ENCODE measurements at places on chromosomes 3 and 15.

- peak; percentile 61 for DNase-seq
These were observed 100.0 kb upstream of the IGF1R start for GRCh38 chr15:98548139-98548971.

- no peak for DNase-seq
These were observed 91.9 kb upstream of the PRR23C start for GRCh38 chr3:139136469-139137202.

DNA sequence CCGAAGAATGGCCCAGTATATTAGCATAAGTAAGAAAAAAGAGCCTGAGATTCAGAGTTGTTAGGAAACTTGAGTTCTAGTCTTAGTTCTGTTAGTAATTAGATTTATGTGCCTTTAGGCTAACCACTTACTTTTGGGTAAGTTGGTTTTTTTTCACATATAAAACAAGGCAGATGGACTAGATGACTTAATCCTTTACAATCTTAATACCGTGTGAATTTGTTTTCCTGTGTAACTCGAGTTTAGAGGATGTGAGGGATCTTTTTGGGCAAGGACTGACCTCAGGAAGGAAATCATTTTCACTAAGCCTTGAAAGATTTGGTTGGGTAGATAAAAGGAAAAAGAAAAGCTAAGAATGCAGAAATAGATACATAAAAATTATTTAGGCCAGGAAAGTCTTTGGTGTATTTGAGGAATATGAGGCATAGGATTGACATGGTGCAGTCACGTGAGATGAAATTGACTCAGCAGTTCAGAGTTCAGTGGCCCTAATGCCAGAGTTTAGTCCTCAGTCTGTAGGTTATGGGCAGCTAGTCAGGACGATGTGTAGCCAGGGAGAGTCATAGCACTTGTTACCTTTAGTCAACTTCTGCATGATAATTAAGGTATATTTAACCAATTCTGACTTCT lies 34.6 kb downstream of the PAK2 start:
- no peak for DNase-seq

DNA sequence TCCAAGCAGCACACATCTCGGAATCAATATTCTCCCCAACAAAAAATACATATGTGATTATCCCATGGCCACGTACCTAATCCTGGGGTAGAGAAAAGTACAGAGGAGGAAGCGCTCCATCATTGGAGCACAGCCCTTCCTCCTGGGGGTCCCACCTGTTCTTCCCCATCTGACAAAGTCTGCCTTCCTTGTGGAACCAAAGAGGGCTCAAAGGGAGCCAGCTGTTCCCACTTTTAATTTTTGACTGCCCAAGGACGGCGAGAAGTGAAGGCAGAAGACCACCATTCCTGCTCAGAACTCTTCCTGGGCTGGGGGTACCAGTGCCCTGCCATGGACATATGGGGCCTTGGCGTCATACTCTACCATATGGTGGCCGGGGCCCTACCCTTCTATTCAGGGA lies 14.1 kb upstream of the FANCD2 start:
- DNase-seq: no peak

GRCh38 chr3:177830411-177830849 lies 633.1 kb upstream of the TBL1XR1 start:
- no peak for DNase-seq

DNA sequence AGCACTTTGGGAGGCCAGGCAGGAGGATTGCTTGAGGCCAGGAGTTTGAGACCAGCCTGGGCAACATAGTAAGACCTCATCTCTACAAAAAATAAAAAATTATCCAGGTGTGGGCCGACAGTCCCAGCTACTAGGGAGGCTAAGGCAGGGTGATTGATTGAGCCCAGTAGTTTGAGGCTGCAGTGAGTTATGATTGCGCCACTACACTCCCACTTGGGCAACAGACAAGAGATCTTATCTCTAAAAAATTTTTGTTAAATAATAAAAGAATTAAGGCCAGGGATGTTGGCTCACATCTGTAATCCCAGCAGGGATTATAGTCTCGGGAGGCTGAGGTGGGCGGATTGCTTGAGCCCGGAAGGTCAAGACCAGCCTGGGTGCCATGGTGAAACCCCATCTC lies 25.8 kb upstream of the NFKBIZ start:
- DNase-seq: no peak

GRCh38 chr3:99760031-99760430 lies 57.6 kb upstream of the CMSS1 start:
- DNase-seq: no peak

GRCh38 chr15:69325456-69325971 lies 26.8 kb downstream of the PAQR5 start:
- DNase-seq: no peak

DNA sequence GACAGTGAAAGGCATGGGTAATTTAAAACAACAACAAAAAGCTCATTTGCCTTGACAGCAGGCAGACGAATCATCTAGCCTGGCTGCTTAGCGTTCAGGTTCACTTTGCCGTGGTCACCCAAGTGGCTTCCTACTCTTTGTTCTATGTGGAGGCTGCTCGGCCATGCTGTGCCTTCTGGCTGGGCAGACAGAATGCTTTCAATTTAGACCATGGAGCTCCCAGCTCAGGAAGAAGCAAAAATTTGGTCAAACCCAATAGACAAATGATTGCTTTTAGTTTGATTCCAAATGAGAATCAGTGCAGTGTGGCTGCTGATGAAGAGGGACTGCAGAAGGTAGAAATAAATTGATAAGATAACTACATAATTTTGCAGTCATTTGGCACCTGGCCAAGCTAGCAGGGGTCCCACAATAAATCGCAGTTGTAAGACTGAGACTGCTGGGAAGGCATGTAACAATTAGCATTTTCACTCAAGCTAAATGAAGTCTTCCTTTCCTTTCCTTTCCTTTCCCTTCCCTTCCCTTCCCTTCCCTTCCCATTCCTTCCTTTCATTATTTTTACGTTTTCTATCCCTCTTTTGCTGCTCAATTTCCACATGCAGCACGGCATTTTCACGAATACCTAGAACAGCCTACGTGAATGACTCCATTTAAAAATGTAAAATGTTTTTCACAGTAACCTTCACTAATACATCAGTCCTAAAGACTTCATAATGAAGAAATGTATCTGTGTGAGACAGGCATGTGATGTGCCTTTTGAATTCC lies 360.4 kb upstream of the TGFBR2 start:
- no peak for DNase-seq

GRCh38 chr15:95119041-95119610 lies 887.8 kb downstream of the MCTP2 start:
- no peak for DNase-seq

DNA sequence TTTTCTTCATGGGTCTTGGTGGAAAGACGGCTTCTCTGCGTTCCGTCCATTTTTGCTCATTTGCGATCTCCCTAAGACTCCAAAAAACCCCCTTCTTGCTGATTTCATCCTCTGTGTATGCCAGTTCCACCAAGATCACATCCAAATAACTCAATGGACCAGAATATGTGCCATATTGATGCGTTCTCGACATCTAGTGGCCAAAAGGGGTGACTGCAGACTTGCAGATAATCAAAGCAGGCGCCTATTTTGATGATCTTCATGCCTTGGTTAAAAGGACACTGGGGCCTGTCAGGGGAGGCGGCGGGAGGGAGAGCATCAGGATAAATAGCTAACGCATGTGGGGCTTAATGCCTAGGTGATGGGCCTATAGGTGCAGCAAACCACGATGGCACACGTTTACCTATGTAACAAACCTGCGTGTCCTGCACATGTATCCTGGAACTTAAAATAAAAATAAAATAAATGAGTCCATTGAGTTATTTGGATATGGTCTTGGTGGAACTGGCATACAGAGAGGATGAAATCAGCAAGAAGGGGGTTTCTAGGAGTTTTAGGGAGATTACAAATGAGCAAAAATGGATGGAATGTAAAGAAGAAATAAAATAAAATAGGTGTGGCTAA lies 104.2 kb upstream of the RAD18 start:
- peak; percentile 30 for DNase-seq

DNA sequence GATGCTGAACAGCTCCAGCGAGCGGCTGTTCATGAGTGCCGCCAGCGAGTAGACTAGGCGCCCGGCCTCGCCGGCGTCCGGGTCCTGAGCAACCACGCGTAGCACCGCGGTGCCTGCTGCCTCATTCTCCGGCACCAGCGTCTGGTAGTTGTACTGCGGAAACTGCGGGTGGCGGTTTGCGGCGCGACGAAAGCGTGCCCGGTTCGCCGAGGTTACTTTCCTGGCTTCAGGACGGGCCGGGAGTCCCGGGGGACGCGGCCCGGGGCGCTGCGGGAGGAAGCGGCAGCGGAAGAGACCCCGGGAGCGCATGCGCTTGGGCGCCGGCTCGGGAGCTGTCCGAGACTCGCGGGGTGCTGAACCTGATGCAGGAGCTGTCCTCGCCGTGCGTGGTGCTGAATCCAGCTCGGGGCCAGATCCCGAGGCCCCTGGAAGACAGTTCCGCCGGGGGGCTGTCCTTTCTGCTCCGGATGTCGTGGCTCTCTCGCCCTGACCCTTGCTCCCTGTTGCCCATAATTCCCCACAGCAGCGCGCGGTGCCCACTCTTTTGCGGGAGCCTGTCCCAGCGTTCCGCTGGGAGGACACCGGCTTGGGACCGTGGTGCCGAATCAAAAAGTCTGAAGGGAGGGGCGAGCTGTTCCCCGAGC lies 1.1 kb downstream of the CELSR3 start:
- no peak for DNase-seq

- no peak for DNase-seq
These were observed 427.5 kb downstream of the VGLL3 start for GRCh38 chr3:86563400-86563970.

GRCh38 chr15:40501487-40501886 lies 30.7 kb downstream of the CHST14 start:
- DNase-seq: no peak

DNA sequence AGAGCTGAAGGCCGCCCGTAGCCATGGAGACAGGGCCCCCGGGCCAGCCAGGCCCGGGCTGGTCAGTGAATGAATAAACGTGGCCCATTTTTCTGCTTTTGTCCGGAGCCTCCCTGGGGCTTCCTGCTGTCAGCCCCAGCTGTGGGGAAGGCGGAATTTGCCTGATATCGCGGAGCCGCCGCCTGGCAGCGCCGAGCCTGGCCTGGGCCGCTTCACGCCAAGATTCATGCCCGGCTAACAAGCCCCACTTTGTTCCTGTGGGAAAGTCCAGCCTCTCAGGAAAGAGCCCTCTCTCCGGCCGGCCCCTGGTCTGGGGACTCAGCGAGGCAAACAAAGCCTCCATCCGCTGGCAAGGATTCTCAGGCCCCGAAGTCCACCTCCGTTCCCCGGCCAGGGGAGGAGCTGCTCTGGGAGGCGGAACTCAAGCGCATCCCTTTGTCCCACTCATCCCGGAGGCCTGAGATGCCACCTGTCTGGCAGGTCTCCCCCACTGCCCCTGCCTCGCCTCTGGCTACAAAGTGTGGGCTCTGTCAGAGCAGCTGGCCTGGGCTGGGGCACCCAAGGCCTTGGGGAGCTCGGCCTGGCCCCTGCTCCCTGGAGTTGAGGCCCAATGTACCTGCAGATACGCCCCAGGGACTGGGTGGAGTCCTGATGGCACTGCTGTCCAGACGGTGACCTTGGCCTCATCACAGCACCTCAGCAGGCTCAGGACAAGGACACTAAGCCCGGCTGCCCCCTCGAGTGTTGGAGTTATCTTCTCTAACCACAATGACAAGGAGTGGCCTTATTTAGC lies 51.6 kb upstream of the SLC6A11 start:
- no peak for DNase-seq

GRCh38 chr15:69860321-69860720 lies 237.4 kb downstream of the TLE3 start:
- no peak for DNase-seq

DNA sequence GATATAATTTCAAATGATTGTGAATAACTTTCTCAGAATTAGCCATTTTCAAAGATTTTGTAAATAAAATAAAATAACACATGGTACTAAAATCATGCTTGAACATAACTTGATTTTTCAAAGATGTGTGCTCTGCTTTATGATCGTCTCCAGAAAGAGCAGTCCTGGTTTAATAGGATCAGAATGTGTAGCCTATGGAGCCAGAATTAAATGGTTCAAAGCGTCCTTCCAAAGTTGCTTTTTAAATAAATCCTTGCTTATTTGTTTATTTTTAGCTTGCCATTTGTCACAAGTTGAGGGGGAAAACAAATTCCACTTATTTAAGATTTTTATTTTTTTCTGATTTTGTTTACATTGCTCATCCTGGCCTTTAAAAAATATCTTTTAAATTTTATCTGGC lies 123.7 kb upstream of the SPRED1 start:
- DNase-seq: no peak

DNA sequence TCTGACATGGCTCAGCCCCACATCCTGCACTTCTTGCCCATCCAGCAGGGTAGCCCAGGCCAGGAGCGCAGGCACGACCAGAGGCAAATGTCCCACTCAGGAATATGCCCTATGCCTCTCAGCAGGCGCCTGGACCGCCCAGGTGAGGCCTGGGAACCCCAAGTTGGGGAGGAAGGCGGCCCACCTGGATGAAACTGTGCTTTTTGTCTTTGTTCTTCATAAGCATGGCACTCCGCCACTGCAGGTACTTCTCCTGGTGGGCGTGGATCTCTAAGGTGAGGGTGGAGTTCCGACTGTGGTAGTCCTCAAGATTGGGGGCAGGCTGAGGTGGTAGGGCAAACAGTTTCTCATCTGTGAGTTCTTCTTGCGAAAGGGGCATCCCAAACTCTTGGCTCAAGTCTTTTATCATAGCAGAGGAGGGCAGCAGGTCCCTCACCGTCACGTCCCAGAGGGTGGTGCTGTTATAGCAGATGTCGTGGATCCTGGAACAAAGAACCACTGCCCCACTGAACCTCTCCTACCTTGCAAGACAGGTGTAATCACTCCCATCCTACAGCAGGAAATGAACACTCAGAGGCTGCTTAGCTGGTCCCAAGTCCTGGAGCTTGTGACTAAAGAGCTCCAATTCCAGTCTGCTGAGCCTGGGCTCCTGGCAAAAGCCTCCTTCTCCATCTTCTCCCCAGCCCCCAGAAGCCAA lies 53.2 kb downstream of the ACAD9 start:
- DNase-seq: no peak

DNA sequence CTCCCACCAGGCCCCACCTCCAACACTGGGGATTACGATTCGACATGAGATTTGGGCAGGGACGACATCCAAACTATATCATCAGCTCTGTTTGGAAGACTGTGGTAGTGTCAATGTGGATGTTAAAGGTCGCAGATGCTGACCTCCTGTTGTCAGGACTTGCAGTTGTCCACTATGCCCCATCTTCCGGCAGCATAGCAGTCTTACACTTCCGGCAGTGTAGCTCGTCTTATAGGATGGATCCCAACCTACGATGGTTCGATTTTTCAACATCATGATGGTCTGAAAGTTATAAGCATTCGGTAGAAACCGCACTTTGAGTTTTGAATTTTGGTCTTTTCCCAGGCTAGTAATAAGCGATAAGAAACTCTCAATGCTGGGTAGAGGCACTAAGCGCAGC lies 20.6 kb downstream of the CLRN1 start:
- no peak for DNase-seq

- DNase-seq: no peak
These were observed 115.4 kb upstream of the C15orf61 start for GRCh38 chr15:67405208-67406191.

- DNase-seq: no peak
These were observed 27.8 kb upstream of the AZI2 start for GRCh38 chr3:28376424-28376823.

DNA sequence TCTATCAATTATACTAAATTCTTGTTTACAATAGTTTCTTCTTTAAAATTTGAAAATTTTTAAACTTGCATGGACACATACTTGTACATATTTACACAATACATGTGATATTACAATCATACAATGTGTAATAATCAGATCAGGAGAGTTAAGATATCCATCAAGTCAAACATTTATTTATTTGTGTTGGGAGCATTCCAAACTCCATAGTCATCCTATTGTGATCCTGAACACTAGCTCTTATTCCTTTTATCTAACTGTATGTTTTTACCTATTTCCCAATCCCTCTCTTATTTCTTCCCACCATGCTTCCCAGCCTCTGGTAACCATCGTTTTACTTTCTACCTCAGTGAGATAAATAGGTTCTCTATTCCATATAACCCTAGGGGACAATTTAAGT lies 1219.2 kb downstream of the ZPLD1 start:
- DNase-seq: no peak
